ENCODE measurements at places on chromosomes 1 and 21. TPM values are rescaled to one million over a fixed set of nuclear protein-coding genes. Genes with fewer than 3 reads are reported as not detected.

- no peak for DNase-seq
- H3K27ac ChIP-seq = no peak overlapping the region
- peaks cover 2% of the 10 kb centered on the region for H3K36me3 ChIP-seq
- peaks cover 2% of the 10 kb centered on the region for H3K27me3 ChIP-seq
Measured at GRCh38 chr1:53842347-53842746, 4.3 kb upstream of the NDC1 start.

DNA sequence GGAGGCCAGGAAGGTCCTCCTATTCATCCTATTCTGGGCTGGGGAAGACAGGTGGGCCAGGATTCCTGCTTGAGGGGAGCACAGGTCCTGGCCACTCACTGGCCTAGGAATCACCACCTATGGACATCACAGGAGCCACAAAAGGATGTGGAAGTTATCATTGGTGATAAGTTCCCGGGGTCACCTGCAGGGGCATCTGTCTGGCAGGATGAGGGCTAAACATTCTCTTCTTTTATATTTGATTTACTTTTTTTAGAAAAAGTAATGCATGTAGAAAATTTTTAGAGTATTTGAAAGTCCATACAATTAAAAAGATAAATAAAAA lies 33.2 kb upstream of the KIAA0040 start:
- no peak overlapping the region for H3K27ac ChIP-seq
- no peaks in the 10 kb centered on the region for H3K27me3 ChIP-seq
- no peak overlapping the region for H3K4me3 ChIP-seq
- H3K4me1 ChIP-seq = no peaks in the 10 kb centered on the region
- DNase-seq = no peak
- no peaks in the 10 kb centered on the region for H3K36me3 ChIP-seq

S100A3 gene
- total RNA-seq = not detected

CLCA1 gene
- not detected for total RNA-seq

KCNJ15 gene
- 0.17 TPM for total RNA-seq

SPATA17 gene
- not detected for total RNA-seq

LRRC3 gene
- total RNA-seq = 2.8 TPM

Data from activated CD4-positive, alpha-beta memory T cell treated with anti-CD3 and anti-CD28 coated beads for 36 hours (primary cell).